ENCODE measurements at places on chromosomes 12 and 14.

GRCh38 chr12:123040106-123040505 is 59.6 kb downstream of the ARL6IP4 start:
- DNase-seq, result no peak

- no peak for DNase-seq
These were observed 276.0 kb downstream of the ADGRD1 start for GRCh38 chr12:131229426-131230339.

DNA sequence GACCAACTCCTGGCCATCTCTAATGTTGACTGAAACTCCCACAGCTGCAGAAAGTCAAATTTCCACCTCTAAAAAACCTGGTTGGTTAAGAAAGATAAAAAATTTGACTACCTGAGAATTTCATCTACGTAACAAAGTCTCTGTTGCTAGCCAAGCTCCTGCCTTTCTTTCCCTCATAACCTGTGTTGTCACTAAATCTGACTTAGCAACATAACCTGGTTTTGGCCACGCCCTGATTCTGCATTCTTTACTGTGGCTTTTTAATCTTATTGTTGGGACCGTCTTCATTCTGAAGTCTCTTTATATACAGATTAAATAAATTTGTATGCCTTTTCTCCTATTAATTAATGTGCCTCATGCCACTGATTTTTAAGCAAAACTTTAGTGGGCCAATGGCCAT is 16.1 kb upstream of the CD69 start:
- DNase-seq, result no peak

- DNase-seq, result no peak
These were observed 436.1 kb downstream of the TMEM132D start for GRCh38 chr12:129467726-129468125.

- no peak for DNase-seq
These were observed 3.9 kb upstream of the NIN start for GRCh38 chr14:50834802-50835276.

- DNase-seq, result peak; percentile 46
These were observed 34.6 kb downstream of the SPRING1 start for GRCh38 chr12:116703214-116703795.

DNA sequence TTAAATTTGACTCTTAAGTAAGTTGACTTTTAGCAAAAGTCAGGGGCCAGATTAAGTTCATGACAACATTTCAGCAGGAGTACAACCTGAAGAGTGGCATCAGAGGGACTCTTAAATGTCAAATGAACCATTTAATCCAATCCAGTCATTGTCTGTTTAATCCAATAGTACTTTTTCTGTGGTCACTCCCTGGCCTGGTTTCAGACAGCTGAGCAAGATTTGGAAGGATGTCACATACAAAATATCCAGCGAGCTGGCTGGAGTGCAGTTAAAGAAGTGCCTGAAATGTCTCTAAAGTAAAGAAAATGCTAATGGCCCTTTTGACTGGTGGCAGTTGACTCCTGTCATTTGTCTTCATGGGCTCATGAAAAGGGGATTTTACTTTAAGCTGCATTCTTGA is 1082.1 kb downstream of the AACS start:
- DNase-seq, result no peak

DNA sequence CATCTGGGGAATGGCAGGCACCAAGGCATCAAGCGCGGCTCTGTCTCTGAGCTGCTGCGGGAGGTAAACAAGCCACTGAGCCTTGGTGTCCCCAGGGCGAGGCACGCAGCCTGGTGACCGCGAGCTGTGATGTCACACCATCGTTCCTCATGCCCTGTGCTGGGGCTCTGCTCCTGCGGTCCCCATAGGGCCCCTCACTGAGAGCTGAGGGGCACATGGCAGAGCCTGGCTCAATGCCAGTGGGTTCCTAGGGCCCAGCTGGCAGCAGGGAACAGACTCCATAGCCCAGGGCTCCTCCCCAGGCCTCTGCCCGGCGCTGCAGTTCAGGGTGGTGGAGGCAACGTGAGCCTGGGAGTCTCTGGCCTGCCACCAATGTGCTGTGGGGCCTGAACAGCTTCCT is 22.6 kb downstream of the CHGA start:
- DNase-seq, result no peak

- DNase-seq, result no peak
These were observed 123.3 kb downstream of the CEP83 start for GRCh38 chr12:94336211-94336925.

DNA sequence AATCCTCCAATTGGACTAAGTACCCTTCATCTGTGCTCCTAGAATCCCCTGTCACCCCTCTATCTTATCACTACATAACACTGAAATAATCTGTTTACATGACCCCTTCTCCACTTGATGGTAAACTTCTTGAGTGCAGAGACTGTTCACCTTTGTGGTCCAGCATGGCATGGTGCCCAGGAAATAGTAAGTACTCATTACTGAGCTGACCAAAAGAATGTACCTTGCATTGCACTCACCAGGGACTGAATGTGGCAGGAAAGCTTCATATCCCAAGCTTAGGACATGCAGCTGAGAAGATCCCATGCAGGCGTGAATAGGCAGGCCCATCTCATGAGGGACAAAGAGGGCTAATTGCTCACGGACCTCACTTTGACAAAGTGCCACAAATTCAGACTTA is 1.4 kb upstream of the GARIN2 start:
- no peak for DNase-seq

- DNase-seq, result no peak
These were observed at the start of gene SLCO1A2 for GRCh38 chr12:21334771-21335325. TSS of gene SLCO1A2 (minus strand) at chr12:21334917. CDS start at chr12:21334647, 270 bp downstream.

DNA sequence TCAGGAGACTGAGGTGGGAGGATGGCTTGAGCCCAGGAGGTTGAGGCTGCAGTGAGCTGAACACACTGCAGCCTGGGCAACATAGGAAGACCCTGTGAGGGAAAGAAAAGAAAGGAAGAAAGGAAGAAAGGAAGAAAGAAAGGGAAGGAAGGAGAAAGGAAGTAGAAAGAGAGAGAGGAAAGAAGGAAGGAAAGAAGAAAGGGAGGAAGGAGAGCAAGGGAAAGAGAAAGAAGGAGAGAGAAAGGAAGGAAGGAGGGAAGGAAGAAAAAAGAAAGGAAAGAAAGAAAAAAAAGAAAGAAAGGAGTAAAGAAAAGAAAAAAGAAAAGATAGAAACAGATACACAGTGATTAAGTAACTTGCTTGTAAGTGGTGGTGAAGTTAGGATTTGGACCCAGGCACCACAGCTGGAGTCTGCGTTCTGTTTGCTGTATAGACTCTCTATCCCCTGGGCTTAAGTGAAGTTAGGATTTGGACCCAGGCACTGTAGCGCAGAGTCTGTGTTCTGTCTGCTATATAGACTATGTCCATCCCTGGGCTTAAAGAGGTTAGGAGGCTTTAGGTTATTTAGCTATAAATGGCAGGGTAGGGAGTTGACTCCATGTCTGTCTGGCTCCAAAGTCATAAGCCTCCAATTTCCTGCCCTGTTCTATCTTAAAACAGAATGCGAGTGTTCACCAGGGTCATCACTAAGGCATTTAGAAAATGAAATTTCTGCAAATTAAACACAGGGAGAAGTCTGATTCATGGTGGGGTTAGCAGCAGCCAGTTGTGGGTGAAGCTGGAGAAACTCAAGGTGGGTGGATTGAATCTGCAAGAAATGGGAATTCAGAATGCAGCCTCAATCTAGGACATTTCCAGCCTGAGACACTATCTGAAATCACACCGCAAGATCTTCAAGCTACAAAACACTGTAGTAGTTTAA is 13.3 kb upstream of the C12orf75 start:
- no peak for DNase-seq

- no peak for DNase-seq
These were observed 189.0 kb downstream of the SOX5 start for GRCh38 chr12:23760495-23760894.

DNA sequence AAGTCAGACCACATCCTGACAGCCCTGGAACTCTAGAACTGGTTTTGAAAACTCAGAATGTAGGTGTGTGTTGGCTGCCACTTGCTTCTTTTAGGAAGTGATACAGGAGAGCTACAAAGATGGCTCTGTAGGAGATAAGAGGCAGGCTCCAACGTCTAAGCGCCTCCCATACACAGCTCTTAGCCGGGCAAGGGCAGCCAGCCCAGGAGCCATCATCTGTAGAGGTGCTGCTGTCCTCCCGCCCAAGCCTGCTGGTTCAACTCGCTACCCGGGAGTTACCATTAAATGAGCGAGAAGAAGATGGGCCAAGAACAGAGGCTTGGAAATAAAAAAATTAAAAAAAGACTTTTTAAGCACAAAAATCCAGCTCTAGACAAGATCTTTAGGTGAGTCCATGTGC is 61.2 kb upstream of the DIO3 start:
- no peak for DNase-seq

DNA sequence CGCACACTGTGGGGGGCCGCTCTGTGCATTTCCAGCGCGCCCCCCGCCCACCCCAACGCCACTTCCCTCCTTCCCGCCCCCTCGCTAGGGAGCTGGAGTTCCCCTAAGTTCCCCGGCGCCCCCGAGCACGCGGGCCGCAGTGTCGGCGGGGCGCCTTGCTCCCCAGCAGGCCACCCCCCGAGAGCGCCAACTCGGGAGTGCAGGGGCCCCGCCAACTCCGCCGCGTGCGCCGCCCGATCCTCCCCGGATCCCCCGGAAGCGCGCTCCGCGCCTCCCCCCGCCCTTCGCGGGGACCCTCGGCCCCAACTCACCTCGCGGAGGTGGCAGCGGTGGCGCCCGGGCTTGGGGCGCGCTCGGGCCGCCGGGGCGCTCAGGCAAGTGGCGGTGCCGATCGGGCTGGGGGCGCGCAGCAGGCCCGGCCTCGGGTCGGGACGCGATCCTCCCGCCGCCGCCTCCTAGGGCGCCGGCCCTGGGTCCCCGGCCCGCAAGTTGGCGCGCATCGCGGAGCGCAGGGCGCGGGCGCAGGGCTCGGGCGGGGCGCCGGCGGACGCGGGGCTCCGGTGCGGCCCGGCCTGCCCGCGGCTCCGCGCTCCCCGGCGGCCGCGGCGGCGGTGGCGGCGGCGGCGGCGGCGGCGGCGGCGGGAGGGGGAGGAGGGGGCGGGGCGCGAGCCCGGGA is at the start of gene NCOR2:
Gene NCOR2, minus strand, starts transcription at position 616 of the 676 bp plus-strand sequence. CDS start 72,361 bp downstream, outside the sequence.
- DNase-seq, result peak; percentile 58

- no peak for DNase-seq
These were observed 5.3 kb downstream of the B4GALNT1 start for GRCh38 chr12:57627501-57628279.

DNA sequence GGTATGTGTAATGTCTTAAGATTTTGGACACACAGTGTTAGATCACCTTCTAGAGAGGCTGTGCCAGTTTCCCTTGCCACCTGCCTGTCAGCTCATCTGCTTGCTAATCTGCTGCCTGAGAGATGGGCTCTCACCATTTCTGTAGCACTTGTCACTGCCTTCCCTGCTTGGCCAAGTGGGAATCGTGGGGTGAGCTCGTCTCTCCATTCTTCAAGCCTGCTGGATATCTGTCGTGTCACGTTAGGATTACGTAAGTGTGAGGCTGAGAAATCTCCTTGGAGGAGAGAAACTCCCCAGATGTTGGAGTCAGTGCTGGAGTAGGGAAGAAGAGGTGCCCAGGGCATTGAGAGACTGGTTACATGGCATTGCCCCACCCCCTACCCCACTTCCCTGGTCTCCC is 8.6 kb upstream of the RPH3A start:
- no peak for DNase-seq

Measured in naive B cell (primary cell).